ENCODE measurements at places on chromosomes 6 and 20.

GRCh38 chr6:116828983-116829382, at the start of gene GPRC6A:
Gene GPRC6A (minus strand): TSS chr6:116829083. CDS start chr6:116829013, 70 bp downstream.
- no peak for DNase-seq

DNA sequence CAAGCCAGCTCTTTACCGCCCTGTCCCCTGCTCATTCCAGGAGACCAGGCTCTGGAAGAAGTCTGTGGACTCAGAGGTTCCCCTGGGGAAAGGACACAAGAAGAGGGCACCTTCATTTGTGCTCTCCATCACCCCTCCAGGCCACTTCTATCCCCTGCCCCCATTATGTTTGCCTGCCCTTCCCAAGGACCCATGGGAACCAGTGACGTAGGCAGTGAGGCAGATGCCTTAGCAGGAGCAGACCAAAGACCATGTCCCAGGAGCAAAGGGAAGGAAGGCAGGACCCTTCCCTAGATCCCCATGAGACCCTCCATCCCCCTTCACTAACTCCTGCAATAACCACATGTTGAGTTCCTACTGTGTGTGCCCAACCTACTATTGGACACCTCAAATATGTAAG, 94.4 kb downstream of the MDGA1 start:
- no peak for DNase-seq

DNA sequence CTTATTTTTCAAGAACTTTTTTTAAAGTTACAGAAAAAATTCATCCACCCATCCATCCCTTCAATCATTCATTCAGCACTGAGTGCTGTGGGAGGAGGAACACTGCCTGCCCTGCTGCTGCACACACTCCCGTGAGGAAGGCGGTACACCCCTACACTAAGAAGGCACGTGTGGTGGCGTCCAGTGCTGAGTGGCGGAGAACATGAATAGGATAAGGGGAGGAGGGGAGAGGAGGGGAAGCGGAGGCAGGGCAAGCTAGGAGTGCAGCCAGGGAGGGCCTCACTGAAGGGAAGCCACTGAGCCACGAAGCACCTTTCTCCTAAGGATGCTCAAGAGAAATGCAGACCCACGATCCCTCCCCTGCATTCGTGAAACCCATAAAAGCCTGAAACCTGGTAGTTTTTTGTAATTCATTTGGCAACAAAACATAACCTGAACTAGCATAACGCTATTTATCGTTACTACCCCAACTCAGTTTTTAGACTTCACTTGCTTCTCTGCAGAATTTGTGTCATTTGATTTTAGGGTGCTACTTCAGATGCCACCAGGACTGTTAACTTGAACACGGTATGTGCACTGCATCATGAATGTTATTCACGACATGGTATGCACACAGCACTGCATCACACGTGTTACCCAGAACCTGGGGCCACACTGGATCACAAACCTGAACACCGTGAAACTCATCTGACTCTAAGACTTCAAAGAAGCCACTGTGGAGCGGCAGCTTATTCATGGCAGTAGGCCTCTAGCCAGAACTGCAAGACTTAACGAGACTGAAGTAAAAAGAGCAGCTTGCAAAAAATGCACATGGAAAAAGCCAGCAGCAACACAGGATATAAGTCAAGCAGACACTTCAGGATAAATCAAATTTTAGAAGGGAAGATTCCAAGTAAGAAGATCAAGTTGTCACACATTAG, 3.5 kb downstream of the RNASET2 start:
- DNase-seq, result no peak

DNA sequence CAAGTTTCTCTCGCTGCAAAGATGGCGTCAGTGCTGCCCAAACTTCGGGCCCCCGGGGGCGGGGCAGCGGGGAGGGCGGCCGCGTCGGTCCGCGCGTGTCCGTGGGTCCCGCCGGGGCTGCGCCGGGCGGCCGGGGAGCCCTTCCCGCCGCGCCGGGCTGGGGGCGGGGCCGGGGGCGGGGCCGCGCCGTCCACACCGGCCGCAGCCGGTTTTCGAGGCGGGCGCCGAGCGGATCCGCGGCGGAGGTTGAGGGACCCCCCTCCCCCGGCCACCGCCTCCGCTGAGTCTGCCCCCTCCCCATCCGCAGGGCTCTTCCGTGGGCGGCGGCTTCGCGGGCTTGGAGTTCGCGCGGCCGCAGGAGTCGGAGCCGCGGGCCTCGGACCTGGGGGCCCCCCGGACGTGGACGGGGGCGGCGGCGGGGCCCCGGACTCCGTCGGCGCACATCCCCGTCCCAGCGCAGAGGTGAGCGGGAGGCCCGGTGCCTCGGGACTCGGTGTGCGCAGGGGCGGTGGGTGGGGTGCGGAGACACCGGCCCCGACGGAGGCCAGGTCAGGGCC, 572 bp downstream of the SLC2A4RG start:
- DNase-seq, result peak; percentile 68

DNA sequence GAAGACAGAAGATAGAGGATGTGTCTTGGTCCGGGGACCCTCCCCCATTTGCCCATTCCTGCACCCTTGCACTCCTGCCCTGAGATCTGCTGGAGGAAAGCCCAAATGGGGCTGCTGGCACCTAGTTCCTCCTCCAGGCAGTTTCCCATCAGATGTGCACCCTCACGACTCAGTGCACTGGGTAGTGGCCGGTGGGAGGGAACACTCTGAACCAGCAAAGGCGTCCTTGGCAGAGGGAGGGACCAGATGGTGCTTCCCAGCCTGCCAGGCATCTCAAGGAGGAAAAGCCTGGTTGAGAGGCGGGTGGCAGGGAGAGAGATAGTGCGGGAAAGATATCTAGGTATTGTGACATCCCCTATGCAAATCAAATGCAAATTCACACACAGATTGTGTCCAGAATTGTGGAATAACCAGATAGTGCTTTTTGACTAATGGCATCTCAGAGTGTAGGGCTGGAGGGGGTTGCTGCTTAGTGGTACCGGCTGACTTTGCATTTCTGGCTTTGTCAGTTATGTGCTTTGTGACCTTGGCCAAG, 19.5 kb downstream of the TMEM151B start:
- DNase-seq, result no peak

- no peak for DNase-seq
These were observed 561 bp downstream of the KAT14 start for GRCh38 chr20:18138266-18138582.

GRCh38 chr6:25682324-25682723, 30.3 kb downstream of the SCGN start:
- no peak for DNase-seq

GRCh38 chr6:44667226-44667625, 279.7 kb downstream of the CDC5L start:
- DNase-seq, result no peak

DNA sequence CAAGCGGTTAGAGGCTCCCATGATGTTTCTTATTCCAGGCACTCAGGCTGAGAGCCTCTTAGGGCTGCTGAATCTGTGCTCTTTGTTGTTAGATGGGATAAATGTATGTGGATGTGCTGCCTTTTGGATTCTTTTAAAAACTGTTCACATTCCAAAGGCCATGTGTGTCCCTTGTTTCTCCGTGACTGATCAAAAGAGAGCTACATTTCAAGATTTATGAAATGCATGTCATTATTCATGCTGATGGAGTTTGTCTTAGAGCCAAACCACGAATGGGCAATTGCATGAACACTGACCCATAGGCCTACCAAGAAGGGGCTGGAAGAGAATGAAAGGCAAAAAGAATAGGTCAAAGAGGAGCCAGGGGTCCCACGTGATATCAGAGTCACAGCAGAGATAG, 104.9 kb upstream of the TSHZ2 start:
- no peak for DNase-seq
